NCI-H2081 (cell line): ENCODE measurements at places on chromosomes 6 and 20.

DNA sequence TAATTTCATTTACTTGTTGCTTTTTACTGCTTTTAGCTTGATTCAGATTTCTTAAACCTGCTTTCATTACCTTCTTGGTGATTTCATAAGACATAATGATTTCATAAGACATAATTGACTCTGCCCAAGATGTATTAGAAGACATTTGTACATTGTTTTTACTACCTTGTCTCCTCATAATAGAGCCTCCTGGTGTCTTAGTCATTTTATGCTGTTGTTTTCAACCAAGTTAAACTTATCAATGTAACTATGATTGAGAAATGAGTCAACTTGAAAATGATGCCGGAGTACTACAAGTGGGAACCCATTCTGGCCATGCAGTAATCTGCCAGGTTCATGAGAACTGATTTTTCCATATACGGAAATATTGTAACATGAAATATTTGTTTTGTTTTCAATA lies 573.6 kb downstream of the MMUT start:
- DNase-seq, result no peak

- DNase-seq, result no peak
These were observed 57.2 kb downstream of the CNKSR3 start for GRCh38 chr6:154453329-154453728.

DNA sequence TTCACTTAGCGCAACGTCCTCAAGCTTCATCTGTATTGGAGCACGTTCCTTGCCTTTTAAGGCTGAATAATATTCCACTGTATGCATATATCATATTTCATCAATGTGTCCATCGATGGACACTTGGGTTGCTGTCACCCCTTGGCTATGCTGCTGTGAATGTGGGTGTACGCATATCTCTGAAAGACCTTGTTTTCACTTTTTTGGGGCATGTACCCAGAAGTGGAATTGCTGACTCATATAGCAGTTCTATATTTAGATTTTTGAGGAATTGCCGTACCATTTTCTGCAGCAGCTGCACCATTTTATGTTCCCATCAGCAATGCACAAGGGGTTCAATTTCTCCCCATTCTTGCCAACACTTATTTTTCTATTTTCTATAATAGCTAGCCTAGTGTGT lies 22.8 kb upstream of the SLC23A2 start:
- no peak for DNase-seq

DNA sequence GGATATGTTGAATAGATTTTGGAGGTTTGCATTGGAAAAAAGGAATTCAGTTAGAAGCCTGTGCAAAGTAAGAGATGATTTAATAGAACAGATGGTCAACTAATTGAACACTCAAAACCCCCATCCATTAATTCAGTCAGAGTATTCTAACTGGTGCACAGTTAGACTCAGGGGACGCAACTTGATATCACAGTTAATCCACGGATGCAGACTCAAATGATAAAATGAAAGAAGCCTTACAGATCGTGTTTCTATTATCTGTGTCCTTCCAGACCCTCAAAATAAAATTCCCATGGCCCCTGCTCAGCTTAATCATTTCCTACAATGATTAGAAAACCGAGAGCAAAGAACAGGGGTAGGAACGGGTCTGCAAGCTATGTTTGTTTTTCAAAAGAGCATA lies 45.4 kb upstream of the DTNBP1 start:
- no peak for DNase-seq
